T1000 (cell line): ENCODE measurements at places on chromosomes 16 and 17.

DNA sequence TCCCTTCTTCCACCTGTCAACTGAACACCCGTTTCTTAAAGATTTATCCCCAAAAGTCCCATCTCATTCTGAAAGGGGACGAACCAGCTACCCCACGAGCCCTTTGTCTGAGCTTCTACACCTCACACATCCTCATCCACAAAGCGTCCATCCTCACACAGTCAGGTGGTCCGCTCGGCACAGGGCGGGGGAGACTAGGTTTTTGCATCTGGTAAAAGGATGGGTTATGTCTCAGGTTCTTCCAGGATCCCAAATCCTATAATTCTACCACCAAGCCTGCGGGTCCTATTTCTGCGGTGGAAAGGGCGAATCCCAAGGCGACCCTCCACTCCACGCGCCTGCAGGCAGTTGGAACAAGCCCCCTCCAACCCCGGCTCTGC, 458 bp downstream of the GFOD2 start:
- no peak for DNase-seq

- DNase-seq, result no peak
These were observed 3.5 kb upstream of the CAMKK1 start for GRCh38 chr17:3896108-3896967.

GRCh38 chr16:54049591-54050458, 236.8 kb downstream of the IRX3 start:
- no peak for DNase-seq

- DNase-seq, result no peak
These were observed 111.8 kb downstream of the SMG6 start for GRCh38 chr17:2191785-2192184.

DNA sequence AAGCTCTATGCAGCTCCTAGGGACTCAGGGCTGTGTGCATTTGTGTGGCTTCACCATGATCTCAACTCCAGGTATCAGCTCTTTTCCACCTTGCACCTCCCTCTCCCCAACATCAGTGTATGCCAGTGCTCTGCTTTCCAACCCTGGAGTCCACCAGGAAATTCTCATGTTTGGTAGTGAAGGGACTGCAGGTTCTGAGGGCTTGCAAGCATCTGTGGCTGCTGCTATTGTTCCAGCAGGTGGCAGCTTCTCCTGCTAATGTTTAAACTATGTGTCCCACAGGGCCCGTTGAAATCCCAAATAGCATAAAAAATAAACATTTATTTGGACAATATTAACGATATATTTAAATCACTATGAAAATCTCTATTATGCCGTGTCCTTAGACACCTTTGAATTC, 82.0 kb downstream of the RGS9 start:
- DNase-seq, result no peak

DNA sequence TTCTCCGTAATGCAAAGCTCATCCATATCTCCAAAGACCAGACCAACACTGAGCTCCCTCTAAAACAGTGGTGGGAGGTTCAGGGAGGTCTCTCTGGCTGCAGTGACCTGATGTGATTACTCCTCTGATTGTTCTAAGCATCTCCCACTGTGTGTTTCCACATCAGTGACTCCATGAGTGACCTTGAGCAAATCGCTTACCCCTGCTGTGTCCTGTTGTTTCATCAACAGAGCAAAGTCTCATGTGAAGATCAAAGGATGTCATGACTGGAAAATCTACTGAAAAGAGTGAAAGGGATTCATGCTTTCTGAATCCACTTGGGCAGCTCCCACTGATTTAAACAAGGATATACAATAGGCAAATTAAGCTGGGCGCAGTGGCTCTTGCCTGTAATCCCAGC, 352.9 kb downstream of the TMEM114 start:
- no peak for DNase-seq

- no peak for DNase-seq
These were observed 24.0 kb downstream of the CMC2 start for GRCh38 chr16:80982646-80983045.

GRCh38 chr16:15483857-15484256, 49.5 kb downstream of the BMERB1 start:
- no peak for DNase-seq

- DNase-seq, result no peak
These were observed 32.9 kb downstream of the DYNLRB2 start for GRCh38 chr16:80573700-80574120.

GRCh38 chr16:4488499-4488967, 12.3 kb downstream of the HMOX2 start:
- DNase-seq, result no peak

GRCh38 chr17:36545077-36545464, 352 bp downstream of the GGNBP2 start:
- no peak for DNase-seq

- no peak for DNase-seq
These were observed 7.5 kb upstream of the NOS2 start for GRCh38 chr17:27807567-27808470.

- no peak for DNase-seq
These were observed 81.8 kb downstream of the VAT1L start for GRCh38 chr16:77869997-77870813.
